Activated CD4-positive, alpha-beta memory T cell treated with anti-CD3 and anti-CD28 coated beads, Interleukin-2, amount 10 ng/mL, durations not matched to agents 7 days and 5 days (primary cell): ENCODE measurements at places on chromosomes 6 and 20. TPM values are rescaled to one million over a fixed set of nuclear protein-coding genes. Genes with fewer than 3 reads are reported as not detected.

- H3K27ac ChIP-seq, result no peak overlapping the region
- no peak for DNase-seq
- peaks cover 4% of the 10 kb centered on the region for H3K36me3 ChIP-seq
- H3K4me3 ChIP-seq, result no peak overlapping the region
- peaks cover 20% of the 10 kb centered on the region for H3K27me3 ChIP-seq
Observed at GRCh38 chr20:59117526-59117925, 46.1 kb upstream of the ZNF831 start.

- no peaks in the 10 kb centered on the region for H3K36me3 ChIP-seq
- no peak for DNase-seq
Observed at GRCh38 chr6:85417336-85417735, 32.5 kb upstream of the NT5E start.

- H3K4me3 ChIP-seq, result no peak overlapping the region
- DNase-seq, result peak; percentile 42
- no peaks in the 10 kb centered on the region for H3K36me3 ChIP-seq
Observed at GRCh38 chr6:13229205-13230085, 98.9 kb downstream of the TBC1D7 start.

DNA sequence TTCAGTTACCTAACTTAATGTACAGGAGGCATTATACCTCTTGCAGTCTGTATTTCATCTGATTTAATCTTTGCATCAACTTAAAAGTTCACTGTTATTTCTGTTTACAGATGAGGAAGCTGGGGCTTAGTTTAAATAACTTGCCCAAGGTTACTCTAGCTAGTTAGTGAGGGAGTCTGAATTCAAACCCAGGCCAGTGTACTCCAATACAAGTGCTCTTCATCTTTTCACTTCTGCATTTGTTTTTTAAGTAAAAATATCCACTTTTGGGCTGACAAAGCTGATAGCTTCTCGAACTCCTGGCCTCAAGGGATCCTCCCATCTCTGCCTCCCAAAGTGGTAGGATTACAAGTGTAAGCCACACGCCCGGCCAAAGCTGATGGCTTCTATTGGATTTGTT lies 23.6 kb downstream of the RREB1 start:
- peaks cover 27% of the 10 kb centered on the region for H3K36me3 ChIP-seq
- peaks cover 71% of the 10 kb centered on the region for H3K4me1 ChIP-seq
- no peaks in the 10 kb centered on the region for H3K27me3 ChIP-seq
- H3K27ac ChIP-seq, result no peak overlapping the region
- H3K4me3 ChIP-seq, result no peak overlapping the region

DNA sequence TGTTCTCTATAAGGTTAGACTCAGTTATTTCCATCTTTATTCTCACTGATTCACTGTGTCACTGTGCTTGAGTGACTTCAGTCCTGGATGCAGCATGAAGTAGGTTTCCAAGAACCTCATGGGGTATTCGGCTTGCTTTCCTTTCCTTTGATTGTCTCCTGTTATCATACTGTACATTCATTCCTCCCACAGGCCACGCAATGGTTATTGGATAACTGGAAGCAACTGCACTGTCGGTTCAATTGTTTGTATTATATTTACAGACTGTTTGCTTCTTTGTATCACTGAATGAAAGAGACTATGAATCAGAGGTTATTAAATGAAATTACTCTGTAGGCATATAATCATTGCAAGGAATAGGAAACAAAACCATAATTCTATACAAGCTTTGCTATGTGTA lies 129.4 kb downstream of the MAP7 start:
- no peak overlapping the region for H3K4me3 ChIP-seq
- H3K27me3 ChIP-seq, result peaks cover 5% of the 10 kb centered on the region
- no peak overlapping the region for H3K27ac ChIP-seq

Gene TCF19
- total RNA-seq, result 78.9 TPM

DNA sequence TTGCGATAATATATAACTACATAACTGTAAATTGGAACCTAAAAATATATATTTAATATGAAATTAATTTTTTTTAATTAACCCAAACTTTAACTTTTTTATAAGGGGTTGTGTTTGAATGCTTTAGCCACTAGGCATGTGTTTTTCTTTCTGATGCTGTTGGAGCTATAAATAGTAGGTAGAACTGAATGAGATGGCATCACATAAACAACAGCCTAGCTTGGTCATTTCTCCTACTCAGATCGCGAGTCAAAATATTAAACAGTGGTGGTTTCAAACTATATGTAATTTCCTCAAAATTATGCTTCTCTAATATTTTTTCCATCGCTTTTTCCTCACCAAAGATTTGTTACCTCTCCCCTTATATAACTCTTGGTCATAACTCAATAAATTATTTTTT lies 243.2 kb downstream of the ARID1B start:
- no peak for DNase-seq
- peaks cover 52% of the 10 kb centered on the region for H3K4me1 ChIP-seq
- H3K27ac ChIP-seq, result peak overlapping the region; percentile 100
- peak overlapping the region; percentile 90 for H3K4me3 ChIP-seq

Gene GNRH2
- total RNA-seq, result 3.0 TPM

DNA sequence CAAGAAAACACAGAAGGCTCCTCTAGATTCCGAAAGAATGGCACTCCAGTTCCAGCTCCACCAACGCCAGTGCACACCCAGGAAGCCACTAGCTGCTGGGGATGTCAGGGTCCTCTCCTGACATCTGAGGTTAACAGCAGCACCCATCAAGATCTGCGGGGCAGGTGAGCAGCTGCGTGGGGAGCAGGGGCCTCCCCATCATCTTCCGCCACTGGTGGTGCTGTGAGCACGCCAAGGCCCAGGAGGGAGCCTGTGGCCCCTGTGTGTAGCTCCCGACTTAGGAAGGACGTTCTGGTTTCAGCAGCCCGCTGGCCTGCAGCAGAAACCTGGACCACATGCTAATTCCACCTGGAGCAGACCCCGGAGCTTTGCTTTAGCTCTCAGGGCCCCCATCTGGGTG lies 386.2 kb downstream of the TAF4 start:
- H3K4me1 ChIP-seq, result no peaks in the 10 kb centered on the region
- no peak for DNase-seq
- no peak overlapping the region for H3K4me3 ChIP-seq
- no peak overlapping the region for H3K27ac ChIP-seq

DNA sequence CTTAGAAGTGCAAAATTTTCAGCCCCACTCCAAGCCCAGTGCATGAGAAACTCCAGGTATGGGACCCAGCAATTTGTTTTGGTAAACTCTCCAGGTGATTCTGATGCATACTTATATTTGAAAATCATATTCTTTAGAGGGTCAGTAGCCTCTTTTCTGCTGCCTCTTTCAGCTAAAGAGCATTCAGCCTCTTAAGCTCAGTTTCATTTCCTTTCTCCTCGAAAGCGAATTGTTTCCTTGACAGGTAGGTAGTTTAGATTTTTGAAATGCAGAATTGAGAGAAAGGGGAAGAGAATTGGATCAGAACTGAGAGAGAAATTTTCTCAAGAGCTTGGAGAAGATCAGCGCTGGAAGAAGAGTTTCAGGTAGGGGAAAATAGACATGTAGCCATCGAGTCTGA lies 995.8 kb upstream of the FLRT3 start:
- no peak overlapping the region for H3K27ac ChIP-seq
- H3K27me3 ChIP-seq, result no peaks in the 10 kb centered on the region
- no peaks in the 10 kb centered on the region for H3K4me1 ChIP-seq
- no peak for DNase-seq
- no peak overlapping the region for H3K4me3 ChIP-seq
- no peaks in the 10 kb centered on the region for H3K36me3 ChIP-seq

DNA sequence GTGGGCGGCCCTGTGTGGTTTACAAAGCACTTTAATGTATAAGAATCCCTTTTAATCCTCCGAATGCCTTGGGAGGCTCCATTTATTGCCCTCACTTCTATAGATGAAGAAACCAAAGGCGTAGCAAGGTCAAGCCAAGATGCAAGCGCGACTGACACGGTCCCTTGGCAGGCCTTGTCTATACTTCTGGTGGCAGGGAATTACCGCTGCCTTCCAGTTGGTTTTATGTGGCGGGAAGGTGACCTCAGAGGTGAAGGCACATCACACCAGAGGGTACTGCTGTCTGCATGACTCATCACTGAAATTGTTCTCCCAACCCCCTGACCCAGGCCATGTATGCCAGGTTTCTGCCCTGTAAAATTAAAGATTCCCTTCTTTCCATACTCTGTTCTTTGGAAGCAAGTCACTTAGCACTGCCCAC lies 36.1 kb upstream of the NAA20 start:
- H3K4me3 ChIP-seq, result no peak overlapping the region
- no peaks in the 10 kb centered on the region for H3K27me3 ChIP-seq
- no peak overlapping the region for H3K27ac ChIP-seq
- H3K4me1 ChIP-seq, result peaks cover 6% of the 10 kb centered on the region
- no peak for DNase-seq

- H3K4me3 ChIP-seq, result no peak overlapping the region
- no peak for DNase-seq
- no peak overlapping the region for H3K27ac ChIP-seq
- H3K27me3 ChIP-seq, result peaks cover 34% of the 10 kb centered on the region
- peaks cover 1% of the 10 kb centered on the region for H3K4me1 ChIP-seq
Observed at GRCh38 chr6:110337486-110337885, 20.7 kb downstream of the METTL24 start.

Gene CNKSR3
- total RNA-seq, result not detected

Gene ULBP1
- total RNA-seq, result 2.1 TPM

DNA sequence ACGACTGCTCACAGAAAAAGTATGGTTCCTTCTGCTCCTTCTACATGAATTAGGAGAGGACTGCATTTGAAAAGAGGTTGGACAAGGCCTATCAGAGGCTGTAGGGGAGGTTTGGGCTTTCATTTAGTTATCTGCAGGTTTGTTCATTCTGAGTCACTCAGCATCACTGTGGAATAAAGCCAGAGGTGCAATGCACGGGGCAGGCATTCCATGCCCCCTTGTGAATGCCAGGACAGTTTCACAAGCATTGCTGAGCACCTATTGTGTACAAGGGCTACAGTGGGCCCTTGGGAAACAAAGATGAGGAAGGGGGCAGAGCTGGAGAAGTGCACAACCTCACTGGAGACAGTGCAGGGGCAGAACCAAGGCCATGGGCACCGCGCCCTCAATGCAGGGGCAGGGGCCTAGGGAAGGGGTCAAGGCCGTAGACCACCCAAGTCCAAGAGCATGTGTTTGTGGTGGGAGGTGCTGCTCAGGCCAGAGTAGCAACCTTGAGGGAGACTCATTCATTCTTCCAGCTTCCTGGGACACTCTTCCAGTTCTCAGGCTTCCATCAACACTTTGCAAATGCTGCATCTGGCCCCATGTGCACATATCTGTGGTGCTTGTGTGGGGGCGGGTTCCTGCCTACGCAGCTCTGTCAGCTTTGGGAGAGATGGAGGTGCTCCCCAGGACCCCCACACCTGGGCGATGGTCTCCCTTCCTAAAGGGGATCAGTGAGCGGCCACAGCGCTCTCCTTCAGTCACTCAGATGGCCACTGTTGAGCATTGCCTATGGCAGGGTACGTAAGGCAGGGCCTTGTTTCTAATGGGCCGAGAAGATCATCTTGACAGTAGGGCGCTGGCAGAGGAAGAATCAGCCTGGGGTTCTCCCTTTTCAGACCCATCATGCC lies 204.5 kb downstream of the SYNDIG1 start:
- no peak overlapping the region for H3K4me3 ChIP-seq
- DNase-seq, result no peak
- H3K27ac ChIP-seq, result no peak overlapping the region
- H3K4me1 ChIP-seq, result no peaks in the 10 kb centered on the region

DNA sequence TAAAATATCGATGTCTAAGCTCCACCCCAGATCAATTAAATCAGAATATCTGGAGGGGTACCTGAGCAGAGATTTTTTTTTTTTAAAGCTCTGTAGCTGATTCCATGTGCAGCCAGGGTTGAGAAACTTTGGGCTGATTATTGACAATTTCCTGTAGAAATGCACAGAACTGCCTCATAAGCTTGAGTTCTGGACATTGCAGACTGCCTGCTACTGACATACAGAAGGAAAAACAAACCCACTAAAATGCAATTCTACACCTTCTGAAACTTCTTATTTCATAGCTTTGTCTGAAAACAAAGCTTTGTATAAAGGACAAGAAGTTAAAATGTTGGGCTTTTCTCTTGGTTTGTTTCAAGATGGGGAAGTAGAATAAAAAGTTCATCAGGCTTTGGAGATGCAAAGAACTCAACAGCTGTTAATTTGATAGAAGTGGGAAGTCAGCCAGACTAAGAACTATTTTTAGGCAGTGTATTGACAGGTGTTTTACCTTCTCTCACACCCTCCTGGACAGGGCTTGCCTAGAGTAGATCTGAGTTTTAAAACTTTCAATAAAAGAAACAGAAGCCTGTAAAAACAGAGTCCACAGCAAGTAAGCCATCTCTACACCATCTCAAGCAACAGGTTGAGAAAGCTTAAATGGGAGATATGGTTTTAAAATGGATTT lies 147.7 kb downstream of the KCNQ5 start:
- no peak for DNase-seq
- H3K4me3 ChIP-seq, result no peak overlapping the region
- no peaks in the 10 kb centered on the region for H3K4me1 ChIP-seq
- H3K27ac ChIP-seq, result no peak overlapping the region

- no peak for DNase-seq
- peaks cover 25% of the 10 kb centered on the region for H3K27me3 ChIP-seq
- no peak overlapping the region for H3K4me3 ChIP-seq
- H3K27ac ChIP-seq, result no peak overlapping the region
- no peaks in the 10 kb centered on the region for H3K4me1 ChIP-seq
- no peaks in the 10 kb centered on the region for H3K36me3 ChIP-seq
Observed at GRCh38 chr6:105035299-105035698, 78.4 kb downstream of the LIN28B start.

Gene TMEM244
- 0.43 TPM for total RNA-seq

Gene SLC32A1
- total RNA-seq, result not detected

GRCh38 chr6:147003186-147003585 lies 201.0 kb upstream of the STXBP5 start:
- H3K27ac ChIP-seq, result no peak overlapping the region
- peaks cover 2% of the 10 kb centered on the region for H3K27me3 ChIP-seq
- H3K36me3 ChIP-seq, result no peaks in the 10 kb centered on the region
- H3K4me3 ChIP-seq, result no peak overlapping the region
- no peak for DNase-seq

Gene CRYBG1
- total RNA-seq, result 59.2 TPM

DNA sequence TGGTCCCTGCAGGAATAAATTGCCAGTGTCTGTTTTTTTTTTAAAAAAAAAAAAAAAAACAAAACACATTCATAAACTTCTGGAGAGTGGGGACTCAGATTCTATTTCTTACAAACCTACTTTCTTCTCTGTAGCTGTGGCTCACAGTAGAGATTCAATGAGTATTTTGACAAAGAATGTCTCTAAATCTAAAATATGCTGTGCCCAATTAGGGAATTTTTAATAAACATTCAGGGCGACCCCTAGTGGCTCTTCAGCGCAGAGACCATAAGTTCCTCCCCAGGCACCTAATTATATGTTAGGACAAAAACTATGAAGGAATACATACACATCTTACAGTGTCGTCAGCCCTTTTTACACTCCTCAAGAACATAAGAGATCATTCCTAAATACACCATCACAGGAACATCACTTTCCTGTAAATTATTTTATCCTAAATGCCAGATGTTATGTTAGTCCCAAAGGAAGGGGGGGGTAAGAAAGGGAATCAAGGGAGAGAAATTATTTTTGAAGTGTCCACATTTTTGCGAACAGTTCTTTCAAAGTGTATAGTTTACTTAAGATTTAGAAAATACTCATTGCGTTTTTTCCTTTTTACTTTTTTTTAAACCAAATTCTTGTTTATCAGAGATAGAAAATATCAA lies 21.8 kb upstream of the NAA20 start:
- no peaks in the 10 kb centered on the region for H3K4me1 ChIP-seq
- no peak overlapping the region for H3K4me3 ChIP-seq
- no peaks in the 10 kb centered on the region for H3K27me3 ChIP-seq
- H3K36me3 ChIP-seq, result no peaks in the 10 kb centered on the region

- no peaks in the 10 kb centered on the region for H3K36me3 ChIP-seq
- peaks cover 2% of the 10 kb centered on the region for H3K27me3 ChIP-seq
- no peak overlapping the region for H3K27ac ChIP-seq
Observed at GRCh38 chr6:168540713-168541291, 99.8 kb downstream of the SMOC2 start.
